ENCODE measurements at places on chromosomes 11 and 22.

DNA sequence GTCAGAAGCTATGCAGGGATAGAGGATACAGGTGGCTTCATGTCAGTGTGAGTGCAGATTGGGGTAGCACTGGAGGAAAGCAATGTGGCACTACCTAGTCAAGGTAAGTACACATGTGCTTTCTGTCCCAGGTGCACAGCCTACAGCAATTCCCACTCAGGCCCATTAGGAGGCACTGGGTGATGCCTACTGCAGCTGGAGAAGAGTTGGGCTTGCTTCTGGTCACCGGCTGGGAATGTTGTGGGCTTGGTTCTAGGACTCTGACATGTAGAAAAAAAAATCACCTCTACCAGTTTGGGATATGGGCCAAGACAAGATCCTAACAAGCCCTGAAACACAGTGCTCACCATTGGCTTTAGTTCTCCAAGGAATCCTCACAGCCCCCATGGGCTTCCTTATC is 69.7 kb downstream of the TENM4 start:
- no peak for DNase-seq

DNA sequence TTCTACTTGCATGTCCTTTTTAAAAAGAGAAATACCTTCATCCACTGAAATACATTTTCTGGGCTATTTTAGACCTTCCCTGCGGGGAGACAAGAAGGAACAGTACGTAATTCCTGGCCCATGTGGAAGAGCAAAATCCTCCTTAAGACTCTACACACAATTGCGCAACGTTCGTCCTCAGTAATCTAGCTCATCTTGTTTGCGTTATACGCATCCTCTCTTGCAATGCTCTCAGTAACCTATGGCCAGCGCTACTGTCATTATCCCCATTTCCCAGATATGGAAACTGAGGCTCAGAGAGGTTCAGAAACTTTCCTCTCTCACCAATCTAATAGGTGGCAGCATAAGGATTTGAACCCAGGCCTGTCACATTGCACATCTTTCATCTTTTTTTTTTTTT is 54.6 kb downstream of the RPUSD4 start:
- no peak for DNase-seq

DNA sequence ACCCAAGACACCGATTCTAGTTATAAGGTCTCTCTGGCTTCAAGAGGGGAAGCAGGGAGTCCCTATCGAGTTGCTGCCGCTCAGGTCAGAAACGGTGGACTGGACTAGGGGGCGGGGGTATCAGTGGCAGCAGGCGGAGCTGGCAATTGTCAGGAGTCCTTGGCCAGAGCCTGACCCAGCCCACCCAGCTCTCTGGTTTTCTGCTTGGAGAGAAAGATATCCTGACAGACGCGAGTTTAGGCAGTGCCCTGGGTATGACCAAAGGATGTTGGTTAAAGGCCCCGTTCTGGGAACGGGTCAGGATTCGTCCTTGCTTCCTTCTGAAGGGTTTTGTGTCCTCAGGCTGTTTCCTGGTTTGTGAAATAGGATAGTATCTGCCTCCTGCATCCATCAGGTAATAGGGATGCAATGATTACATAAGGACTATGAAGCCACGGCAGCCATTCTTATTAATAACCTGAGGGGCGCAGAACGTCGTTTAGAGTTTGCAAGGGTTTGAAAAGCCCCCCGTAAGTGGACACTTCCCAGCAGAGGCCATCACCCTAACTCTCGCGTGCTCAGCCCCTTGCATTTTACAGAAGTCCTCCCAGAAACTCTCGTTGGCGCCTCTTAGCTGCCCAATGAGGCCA is 700 bp upstream of the DEPDC5 start:
- DNase-seq = peak; percentile 67

- peak; percentile 98 for DNase-seq
Observed at GRCh38 chr11:78292109-78292803, 103.5 kb downstream of the USP35 start.

GRCh38 chr11:18367431-18367830 is 26.9 kb upstream of the LDHA start:
- no peak for DNase-seq

- DNase-seq = no peak
Observed at GRCh38 chr11:104015649-104016415, 20.6 kb upstream of the DDI1 start.

GRCh38 chr11:131064373-131064991 is 148.2 kb upstream of the SNX19 start:
- no peak for DNase-seq

DNA sequence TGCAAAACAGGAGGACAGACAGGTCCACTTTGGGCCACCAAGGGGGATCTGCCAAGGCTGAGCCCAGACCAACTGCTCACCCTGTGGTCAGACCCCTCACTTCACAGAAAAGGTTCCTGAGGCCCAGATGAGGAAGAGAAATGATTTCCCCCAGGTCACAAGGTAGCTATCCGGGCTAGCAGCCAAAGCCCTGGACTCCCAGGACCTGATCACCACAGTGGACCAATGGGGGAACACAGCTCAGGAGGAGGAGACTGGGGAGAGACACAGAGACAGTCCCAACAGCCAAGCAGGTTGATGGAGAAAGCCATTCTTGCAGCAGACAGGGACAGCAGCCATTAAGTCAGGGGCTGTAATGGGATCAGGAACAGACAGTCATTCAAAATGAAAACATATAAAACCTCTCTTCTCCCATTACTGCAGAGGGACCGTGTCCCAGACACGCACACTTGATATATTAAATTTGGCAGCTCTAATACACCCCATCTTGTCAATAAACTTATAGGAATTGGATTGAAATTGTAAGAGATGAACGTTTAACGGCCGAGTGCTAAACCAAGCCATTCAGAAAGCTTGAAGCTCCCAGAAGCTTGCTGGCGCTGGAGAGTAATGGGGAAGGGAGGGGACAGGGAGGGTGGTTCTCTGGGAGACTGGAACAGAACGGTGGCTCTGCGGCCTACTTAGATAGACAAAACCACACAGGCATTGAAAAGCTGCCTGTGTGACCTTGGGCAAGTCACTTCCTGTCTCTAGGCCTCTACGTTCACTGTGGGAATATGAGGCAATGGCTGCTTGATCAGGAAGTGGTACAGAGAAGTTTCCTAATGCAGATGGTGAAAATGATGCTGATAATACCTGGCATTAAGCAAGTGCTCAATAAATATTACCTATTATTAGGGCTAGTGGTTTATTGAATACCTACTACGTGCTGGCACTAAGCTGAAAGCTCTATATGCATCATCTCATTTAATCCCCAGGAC is 16.0 kb downstream of the ZMAT5 start:
- peak; percentile 97 for DNase-seq

GRCh38 chr22:32352681-32353080 is 5.0 kb upstream of the RFPL3 start:
- DNase-seq = no peak

DNA sequence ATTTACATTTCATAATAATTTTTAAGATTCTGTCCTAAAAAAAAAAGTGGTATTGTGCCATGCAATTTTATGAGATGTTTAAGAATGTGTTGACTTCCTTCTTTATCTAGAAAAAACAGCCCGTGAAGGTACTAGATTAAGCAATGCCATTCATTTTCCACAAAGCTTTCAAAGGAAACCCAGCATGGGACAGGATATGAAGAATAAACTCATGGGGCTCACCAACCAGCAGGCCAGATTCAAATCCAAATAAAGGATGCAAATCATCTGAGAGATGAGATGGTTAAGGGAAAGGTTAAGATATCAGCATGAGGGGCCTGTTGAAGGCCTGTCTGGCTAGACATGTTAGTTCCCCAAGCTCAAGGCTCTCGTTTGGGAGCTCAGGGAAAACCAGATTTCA is 199.1 kb downstream of the SWAP70 start:
- DNase-seq = no peak

GRCh38 chr11:31366795-31367194 is 2.7 kb downstream of the DCDC1 start:
- DNase-seq = no peak

DNA sequence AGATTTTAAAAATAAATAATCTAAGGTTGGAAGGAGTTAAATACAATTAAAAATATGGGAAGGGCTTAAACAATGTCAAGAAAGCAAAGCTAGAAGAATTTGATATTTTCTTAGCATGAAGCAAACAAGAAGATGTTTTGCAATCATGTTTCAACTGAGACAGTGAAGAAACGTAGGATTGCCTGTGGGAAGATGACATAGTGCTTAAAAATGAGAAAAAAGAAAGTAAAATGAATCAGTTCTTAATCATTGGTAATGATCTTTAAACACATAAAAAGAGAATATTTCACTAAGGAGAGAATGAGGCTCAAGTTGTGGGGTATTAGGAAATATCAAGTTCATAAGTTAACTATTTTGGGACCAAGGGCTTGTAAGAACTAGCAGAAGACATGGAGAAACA is 855.0 kb downstream of the METTL15 start:
- no peak for DNase-seq

GRCh38 chr11:114319716-114320328 is 23.6 kb downstream of the NNMT start:
- DNase-seq = no peak

DNA sequence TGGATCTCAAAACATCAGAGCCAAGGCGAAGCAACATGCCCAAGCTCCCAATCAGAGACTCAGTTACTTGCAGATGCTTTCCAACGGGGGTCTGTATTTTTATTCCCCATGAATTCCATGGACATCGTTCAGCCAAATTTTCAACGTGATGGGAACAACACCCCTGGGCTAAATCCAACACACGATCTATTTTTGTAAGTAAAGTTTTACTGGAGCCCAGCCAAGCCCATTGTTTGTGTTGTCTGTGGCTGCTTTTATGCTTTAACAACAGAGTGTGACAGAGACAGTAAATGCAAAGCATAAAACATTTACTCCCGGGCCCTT is 33.7 kb downstream of the SLC5A1 start:
- no peak for DNase-seq

- DNase-seq = no peak
Observed at GRCh38 chr11:134757633-134758032, 345.6 kb upstream of the B3GAT1 start.

- DNase-seq = peak; percentile 56
Observed at GRCh38 chr22:46373921-46374662, 38.6 kb downstream of the TRMU start.

DNA sequence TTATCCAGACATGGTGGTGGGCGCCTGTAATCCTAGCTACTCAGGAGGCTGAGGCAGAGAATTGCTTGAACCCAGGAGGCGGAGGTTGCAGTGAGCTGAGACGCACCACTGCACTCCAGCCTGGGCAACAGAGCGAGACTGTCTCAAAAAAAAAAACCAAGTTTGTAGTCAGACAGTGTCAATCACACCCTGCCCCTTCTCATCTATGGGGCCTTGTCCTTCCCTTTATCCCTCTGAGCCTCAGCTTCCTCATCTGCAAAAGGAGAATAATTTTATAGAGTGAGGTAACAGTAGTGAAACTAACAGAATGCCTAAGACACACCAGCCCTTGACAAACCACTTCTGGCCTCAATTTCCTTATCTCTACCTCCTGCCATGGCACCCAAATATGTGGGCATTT is 10.7 kb downstream of the BCL9L start:
- DNase-seq = peak; percentile 50

GRCh38 chr11:62592989-62593421 is 1.7 kb upstream of the TUT1 start:
- no peak for DNase-seq

DNA sequence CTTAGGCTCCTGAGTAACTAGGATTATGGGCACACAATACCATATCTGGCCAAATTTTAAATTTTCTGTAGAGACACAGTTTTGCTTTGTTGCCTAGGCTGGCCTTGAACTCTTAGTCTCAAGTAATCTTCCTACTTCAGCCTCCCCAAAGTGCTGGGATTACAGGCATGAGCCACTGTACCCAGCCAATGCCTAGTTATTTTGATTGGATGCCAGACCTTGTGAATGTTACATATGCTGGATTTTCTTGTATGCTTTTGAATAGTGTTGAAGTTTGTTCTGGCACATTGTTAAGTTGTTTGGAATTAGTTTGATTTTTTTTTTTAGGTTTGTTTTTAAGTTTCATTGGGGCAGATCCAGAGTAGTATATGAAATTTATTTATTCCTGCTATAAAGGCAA is 110.7 kb upstream of the ANO5 start:
- no peak for DNase-seq

GRCh38 chr11:72232260-72233055 is 7.9 kb downstream of the INPPL1 start:
- DNase-seq = no peak

DNA sequence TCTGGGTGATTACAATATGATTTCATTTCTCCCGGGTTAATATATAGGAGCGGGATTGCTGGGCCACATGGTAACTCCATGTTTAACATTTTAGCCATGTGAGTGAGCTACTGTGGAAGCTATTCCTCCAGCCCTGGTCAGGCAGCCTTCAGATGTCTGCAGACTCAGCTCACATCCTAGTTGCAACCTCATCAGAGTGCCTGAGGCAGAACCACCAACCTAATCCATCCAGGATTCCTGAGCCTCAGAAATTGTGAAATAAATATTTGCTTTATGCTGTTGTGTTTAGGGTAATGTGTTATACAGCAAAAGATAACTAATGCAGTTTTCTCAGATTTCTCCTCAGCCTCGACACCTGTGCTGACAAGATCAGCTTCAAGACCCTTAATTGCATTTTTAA is 676.8 kb downstream of the OPCML start:
- DNase-seq = no peak

GRCh38 chr11:105923807-105924206 is 98.2 kb downstream of the MSANTD4 start:
- DNase-seq = no peak

DNA sequence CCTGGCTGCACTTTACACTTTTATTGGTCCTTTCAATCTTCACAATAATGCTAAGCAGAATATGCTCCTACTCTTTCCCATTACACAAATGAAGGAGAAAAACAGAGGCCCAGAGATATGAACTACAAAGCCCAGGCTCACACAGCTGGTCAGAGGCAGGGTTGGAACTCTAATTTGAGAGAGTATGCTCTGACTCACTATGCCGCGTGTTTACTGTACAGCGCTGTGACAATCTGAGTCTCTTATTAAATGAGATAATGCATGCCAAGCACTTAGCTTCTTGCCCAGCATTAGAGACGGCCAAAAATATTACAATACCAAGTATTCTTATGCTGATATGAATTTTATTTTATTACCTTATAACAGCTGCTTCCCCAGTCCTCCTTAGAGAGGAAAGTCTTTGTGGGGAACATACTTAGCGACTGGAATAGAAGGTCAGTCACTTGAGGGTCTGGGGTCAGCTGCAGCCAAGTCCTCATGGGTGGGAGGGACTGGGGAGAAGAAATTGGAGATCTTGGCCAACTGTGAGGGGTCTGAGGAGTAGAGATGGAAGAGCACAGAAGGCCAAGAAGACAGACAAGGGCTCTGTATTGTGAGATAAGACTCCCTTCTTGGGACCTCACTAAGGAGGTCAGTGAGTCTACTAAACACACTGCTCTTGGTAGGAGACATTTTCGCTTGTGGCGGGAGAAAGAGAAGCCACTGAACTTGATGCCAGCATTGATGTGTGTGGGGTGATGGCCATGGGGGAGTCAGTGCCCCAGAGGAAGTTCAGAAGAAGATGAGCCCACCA is 150.8 kb upstream of the TIMP3 start:
- no peak for DNase-seq

DNA sequence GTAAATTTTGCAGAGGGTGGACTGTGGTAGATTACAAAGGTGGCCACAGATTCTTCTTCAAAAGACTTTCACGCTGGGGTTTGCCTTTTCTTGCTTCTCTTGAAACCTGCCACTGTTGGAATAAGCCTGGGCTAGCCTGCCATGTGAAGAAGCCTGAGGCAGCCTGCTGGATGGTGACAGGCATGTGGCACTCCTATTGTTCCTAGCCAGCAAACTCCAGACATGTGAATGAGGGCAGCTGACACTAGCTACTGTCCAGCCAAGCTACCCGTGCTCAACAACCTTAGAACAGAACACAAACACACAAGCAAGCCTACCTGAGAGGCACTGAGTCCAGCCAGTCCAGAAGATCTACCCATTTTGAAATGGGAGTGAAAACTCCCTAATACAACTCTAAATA is 322.7 kb upstream of the LARGE1 start:
- no peak for DNase-seq

Measured in GF-D8 (cell line).